ENCODE measurements at places on chromosomes 12 and 14.

GRCh38 chr12:68078737-68079136 lies 80.8 kb downstream of the IFNG start:
- no peak for DNase-seq

- no peak for DNase-seq
These were observed 163.9 kb downstream of the MED13L start for GRCh38 chr12:116113398-116114130.

GRCh38 chr14:65901595-65901994 lies 489.1 kb downstream of the FUT8 start:
- DNase-seq, result no peak

DNA sequence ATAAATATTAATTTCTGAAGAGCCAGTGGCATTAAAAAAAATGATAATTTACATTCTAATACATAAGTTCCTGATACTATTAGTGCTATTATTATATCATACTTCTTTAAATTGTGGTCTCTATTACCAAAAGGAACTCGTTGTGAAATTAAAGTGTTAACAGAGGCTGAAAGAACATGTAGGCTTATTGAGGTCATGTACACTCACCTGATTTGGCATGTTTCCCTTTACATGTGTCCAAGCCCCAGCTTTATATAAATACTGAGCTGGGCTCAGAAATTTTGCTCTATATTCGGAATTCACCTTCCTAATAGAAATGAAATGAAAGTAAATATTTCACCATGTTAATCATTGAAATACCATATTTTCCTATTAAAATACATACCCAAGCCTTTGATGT lies 11.0 kb downstream of the MDM1 start:
- no peak for DNase-seq

- no peak for DNase-seq
These were observed 85.5 kb upstream of the PTPRB start for GRCh38 chr12:70722584-70723343.

DNA sequence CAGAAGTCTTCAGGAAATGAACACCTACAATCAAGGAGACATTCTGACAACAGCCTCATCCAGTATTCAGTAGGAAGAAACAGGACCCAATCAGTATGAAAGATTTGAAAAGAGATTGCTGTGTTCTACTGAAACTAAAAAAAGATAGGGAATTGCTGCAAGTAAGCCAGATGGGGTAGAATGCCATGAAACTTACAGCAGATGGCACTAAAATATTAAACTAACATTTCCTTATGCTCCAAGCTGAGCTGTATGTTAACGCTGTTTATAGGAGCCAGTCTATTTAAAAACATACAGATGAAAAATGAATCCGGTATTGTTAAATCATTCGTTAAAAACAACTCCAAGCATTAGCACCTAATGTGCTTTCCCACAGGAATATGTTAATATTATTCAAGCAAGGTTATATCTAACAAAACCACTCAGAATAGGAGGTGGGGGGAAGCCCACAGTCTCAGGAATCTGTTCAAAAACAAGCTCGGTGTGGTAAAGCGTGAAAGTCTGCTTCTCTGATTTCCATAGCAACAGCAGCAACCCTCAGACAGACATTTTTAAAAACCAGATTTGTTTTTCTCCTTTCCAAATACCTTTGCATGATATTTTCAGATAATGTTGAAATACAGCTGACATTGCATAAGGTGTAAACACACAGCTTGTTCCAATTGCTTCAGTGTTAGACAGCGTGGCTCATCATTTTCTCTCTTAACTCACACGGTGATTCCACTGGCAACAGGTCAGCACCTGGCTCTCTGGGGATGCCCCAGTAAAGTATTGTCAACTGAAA lies 131.4 kb upstream of the CCDC175 start:
- DNase-seq, result no peak
